ENCODE measurements at places on chromosomes 13 and 19.

DNA sequence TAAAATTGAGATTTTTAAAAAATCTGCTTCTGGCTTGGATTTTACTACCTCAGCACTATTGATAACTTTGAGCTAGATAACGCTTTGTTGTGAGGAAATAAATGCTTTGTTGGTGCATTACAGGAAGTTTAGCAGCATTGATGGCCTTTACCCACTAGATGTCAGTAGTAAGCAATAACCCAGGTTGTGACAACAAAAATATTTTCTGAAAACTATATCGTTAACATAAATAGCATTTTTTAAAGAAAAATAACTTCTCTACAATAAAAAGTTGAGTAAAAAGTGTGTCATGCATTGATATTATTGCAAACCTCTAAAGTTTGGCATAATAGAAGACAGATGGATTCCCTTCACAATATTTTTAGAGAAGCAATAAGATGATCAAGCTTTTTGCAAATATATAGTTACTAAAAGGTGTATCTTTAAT is 1246.5 kb downstream of the UQCRFS1 start:
- DNase-seq, result no peak

GRCh38 chr13:51475727-51476501 is 23.1 kb upstream of the INTS6 start:
- no peak for DNase-seq

GRCh38 chr19:41887711-41888382 is 4.9 kb downstream of the ARHGEF1 start:
- no peak for DNase-seq

- DNase-seq, result no peak
These were observed 149.2 kb downstream of the GGACT start for GRCh38 chr13:100439247-100439970.

DNA sequence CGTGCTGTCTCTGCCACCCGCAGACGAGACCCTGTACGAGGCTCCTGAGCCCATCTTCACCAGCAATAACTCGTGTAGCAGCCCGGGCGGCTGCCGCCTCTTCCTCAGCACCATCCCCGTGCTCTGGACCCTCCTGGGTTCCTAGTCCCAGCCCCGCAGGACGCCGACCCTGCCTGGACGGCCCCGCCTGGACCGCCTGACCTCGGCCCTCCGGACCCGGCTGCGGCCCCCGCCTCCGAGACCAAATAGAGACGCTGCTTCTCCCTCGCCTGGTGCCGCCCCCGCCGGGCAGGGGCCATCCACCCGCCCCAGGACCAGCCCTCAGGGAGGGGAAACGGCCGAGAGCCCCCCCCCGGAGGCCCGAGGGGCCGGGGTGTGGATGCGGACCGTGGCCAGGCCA is 14.1 kb downstream of the EFNA2 start:
- DNase-seq, result no peak

GRCh38 chr19:31337008-31337914 is 12.0 kb downstream of the TSHZ3 start:
- no peak for DNase-seq

- DNase-seq, result no peak
These were observed 15.9 kb downstream of the ZDHHC20 start for GRCh38 chr13:21443171-21443570.

- no peak for DNase-seq
These were observed 3.6 kb downstream of the C2CD4C start for GRCh38 chr19:405121-405965.

GRCh38 chr13:46975173-46975572 is 78.3 kb upstream of the HTR2A start:
- DNase-seq, result no peak

DNA sequence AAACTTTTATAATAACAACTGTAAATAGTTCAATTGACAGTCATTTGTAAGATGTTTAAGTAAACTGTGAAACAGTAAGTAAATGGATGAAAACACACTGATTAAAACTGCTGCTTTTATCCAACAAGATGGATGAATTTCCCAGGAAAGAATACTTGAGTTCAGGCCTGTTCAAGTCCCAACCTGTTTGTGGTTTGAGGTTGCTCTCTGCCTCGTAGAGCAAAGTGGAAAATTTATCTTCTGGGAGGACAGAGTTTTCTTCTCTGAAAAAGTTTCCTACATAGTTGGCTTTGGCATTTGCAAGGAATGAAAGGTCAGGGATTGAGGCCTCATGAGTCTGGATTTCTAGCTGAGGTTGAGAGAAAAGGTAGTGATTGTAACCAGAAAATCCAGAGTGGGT is 15.2 kb upstream of the ZNF543 start:
- no peak for DNase-seq

- no peak for DNase-seq
These were observed at the start of gene OXGR1 for GRCh38 chr13:96994017-96994857. Gene OXGR1, minus strand, starts transcription at chr13:96994476. Its CDS starts 6,717 bp downstream, at chr13:96987759.

GRCh38 chr19:39407410-39407659 is 688 bp downstream of the ZFP36 start:
- DNase-seq, result no peak

DNA sequence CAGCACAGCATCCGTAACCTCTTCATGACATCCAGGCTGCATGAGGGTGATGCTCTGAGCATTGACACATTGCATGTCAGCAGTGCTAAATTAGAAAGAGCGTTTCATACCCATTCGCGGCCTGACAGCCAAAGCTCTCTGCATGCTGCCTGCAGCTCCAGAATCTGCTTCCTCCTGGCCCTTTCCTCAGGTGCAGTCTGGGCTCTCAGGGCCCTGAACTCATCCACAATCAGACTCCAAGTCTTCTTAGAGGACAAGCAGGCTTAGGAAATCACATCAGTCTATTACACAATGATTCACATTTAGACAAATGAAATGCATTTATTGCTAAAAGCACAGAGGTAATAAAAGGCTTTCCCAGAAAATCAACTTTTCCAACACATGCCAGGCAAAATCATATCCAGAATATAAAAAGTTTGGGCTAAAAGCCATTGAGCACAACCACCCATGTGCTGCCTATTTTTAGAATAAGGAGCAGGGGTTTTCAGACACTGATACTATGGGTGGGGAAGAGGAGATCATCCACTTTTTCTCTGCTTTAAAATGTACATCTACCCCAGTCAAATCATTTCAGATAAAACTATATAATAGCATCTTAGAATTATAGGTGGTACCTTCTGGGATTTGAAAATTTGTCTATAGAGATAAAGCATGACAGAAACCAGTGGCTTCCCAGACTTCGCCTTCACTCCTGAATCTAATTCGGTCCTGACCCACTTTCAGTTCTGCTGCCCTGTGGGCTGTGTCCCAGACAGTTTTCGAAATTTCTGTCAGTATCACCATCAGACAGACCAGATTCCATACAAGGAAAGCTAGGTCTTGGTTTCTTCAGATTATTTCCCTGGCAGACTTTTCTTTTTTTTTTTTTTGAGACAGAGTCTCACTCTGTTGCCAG is 109.3 kb downstream of the COL4A2 start:
- DNase-seq, result no peak

GRCh38 chr19:33186431-33187182 is 7.5 kb upstream of the LRP3 start:
- no peak for DNase-seq

DNA sequence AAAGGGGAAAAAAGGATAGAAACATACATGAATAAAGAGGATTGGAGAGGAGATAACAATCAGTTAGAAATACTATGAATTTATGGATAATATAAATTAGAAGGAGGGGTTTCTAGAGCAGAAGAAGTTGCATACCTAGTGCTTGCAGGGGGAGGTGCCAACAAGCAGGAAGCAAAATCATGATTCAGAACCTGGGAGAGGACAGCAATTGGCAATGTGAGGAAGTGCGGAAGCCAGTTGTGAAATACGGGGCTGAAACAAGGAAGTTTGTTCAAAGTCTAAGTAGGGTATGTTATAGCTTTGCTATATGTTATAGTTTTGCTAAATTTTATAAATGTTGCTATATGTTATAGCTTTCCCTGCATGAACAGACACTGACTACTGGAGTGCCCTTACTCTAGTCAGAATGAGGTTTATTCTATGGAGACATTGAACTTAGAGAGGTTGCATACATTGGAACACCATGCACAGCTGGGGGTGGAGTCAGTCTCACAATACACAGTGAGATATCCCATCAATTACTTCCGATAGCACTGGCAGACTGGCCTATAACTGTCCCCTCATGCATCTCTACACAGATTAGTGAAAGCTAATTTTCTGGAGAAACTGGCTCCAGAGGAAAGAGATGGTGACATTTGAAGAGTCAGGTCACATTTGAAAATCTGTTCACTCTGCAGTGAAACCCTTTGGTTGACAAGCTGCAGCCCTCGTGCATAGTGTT is 92.1 kb downstream of the GPC6 start:
- no peak for DNase-seq

GRCh38 chr13:111948281-111948680 is 118.7 kb upstream of the SOX1 start:
- DNase-seq, result no peak

DNA sequence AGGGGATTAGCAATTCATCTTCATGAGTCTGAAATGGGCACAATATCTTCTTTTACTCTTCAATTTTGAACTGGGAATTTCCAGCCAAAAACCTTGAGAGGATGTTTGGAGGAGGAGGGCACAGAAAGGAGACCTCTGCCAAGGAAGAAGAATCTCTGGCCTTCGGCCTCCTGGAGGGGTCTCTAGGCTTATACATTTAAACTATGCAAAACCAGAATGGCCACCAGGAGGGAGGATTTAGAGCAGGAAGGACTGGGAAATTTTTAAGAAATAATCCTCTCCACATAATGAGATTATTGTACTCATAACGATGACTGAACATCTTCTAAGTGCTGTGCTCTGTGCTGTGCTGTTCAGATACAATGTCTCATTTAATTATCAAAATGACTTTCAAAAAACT is 325.9 kb downstream of the NDFIP2 start:
- DNase-seq, result no peak

DNA sequence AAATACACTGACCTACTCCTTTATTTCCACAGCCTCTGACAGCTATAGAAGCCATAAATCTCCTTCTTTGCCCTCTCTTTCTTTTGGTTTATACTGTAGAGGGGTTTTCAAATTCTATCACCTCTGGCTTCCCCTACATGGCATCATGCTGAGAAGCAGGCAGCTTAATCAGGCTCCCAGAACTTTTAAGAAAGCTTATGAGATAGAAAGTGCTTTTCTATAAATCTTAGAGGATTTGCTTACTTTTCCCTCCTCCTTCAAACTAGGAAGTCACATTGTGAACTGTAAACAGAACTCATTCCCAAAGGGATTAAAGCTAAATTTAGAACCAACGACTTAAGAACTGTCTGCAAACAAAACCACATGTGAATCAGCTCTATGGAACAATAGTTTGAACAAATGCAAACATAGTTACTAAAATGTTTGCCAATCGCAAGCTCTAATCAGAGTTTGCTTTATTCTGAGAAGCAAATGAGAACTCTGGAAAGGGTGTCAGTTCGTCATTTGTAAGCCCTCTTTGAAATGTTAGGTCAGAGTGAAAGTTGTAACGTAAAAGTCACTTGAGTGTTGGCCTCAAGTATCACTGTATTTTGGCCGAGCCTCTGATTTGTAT is 344.1 kb downstream of the RFC3 start:
- DNase-seq, result no peak

GRCh38 chr13:45434556-45435371 is 16.6 kb upstream of the SLC25A30 start:
- no peak for DNase-seq

DNA sequence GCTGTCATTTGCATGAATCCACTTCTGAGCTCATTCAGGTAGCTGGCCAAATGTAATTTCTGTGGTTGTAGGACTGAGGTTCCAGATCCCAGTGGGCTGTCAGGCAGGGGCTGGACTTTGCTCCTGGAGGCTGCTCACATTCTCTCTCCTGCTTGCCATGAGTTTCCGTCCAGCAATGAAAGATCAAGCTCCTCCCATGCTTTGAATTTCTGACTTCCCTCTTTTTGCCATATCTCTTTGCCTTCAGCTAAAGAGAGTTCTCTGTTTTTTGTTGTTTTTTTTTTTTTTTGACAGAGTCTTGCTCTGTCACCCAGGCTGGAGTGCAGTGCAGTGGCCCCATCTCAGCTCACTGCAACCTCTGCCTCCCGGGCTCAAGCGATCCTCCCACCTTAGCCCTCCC is 76.9 kb downstream of the ING1 start:
- DNase-seq, result no peak

Data from DMS 273 treated with DMSO at 0.1 percent for 48 hours (cell line).